Tibial artery (tissue), 4 donors: ENCODE measurements at places on chromosomes 16 and 17.

DNA sequence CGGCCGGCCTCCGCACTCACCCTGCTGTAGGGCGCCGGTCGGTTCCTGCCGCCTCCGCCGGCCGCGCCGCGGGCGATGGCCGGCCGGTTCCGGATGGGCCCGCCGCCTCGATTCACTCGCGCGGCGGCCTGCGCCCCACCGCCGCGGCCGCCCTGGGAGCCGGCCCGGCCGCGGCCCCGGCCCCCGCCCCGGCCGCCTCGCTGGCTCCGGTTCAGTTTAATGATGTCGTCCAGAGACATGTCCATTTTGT, 158 bp downstream of the ALYREF start:
- no peak for DNase-seq

DNA sequence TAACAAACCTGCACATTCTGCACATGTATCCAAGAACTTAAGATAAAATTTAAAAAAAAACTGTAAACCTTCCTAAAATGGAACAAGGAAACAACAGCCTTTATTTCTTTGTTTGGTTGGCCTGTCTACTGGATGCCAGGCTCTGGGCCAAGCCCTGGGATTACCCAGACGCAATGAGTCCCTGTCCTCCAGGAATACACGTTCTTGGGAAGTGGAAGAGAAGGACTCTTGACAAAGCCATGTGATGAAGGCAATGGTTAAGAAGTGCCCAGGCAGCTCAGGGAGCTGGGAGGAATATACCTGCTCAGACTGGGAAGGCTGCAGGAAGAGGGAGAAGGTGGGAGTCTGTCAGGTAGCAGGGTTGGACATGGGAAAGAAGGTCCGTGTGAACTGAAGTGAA, 115.4 kb downstream of the AXIN2 start:
- DNase-seq: no peak

- DNase-seq: peak; percentile 28
These were observed 16.5 kb downstream of the CD300LB start for GRCh38 chr17:74514632-74515334.

DNA sequence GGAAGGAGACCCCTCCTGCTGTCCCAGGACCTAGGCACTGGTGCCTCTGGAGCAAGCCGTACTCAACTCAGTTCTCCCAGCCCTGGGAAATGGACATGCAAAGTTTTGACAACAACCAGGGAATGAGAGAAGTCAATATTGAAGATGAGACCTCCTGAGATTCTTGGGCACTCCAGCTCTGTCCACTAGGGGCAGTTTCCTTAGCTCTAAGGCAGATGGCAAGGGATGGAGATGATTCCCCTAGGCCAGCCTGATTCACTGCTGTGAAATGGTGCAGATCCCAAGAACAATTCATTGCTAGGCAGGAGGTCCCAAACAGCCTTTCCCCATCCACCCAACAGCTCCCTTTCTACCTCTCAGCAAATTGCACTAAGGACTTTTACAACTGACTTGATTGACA, 20.5 kb upstream of the SDR42E2 start:
- no peak for DNase-seq

DNA sequence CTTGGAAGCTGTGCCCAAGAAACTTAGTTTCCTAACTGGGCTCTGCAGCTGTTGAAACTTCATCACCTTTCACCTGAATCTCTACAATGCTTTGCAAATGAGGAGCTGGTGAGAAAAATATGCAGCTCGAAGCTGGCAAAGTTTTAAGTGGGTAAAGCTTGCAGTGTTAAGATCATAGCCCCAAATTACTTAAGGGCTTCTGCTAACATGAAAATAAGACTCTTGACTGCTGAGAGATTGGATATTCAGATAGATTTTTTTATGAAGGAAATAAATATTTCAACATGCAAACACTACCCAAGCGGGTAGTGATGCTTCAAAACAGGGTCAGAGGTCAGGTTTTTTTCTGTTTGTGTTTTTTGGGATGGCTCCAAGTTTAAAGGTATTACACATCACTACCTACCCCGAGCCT, 278.7 kb downstream of the FTO start:
- DNase-seq: no peak

GRCh38 chr16:84532291-84532724, 27.8 kb upstream of the MEAK7 start:
- DNase-seq: peak; percentile 83

DNA sequence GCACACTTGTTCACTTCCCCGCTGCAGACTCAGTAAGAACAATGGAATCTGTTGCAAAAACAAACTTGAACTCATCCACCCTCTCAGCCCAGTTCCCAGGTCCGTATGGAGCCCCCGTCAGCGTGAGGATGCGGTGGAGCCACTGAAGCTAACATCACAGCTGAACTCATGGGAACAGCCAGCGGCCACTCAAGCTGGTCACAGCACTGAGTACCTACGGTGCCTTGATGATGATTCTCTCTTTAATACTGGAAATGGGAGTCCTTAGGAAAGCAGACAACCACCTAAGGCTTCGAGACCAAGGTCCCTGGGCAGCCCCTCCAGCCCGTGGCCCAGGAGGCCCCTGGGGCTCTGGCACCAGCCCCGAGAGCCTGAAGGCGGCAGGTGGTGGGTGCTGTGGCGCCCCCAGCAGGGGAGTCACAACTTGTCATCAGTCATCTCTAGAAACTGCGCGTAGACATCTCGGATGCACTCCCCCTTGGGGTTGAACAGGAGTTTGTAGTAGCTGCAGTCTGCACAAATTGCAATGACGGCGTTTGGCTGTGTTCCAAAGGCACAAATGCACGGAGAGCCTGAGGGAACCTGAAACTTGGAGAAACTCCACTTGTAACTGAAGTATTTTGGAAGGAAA, 31.0 kb upstream of the RHOT1 start:
- DNase-seq: peak; percentile 71

GRCh38 chr17:4786106-4786511, at the start of gene VMO1:
Gene VMO1, minus strand, starts transcription at chr17:4786364. Its CDS starts 12 bp downstream, at chr17:4786352.
- DNase-seq: no peak

GRCh38 chr17:27754549-27754948, 45.8 kb downstream of the NOS2 start:
- DNase-seq: no peak

GRCh38 chr16:12876778-12877177, 24.6 kb upstream of the SHISA9 start:
- DNase-seq: no peak

- no peak for DNase-seq
These were observed 19.2 kb upstream of the TMEM101 start for GRCh38 chr17:44033861-44034408.

DNA sequence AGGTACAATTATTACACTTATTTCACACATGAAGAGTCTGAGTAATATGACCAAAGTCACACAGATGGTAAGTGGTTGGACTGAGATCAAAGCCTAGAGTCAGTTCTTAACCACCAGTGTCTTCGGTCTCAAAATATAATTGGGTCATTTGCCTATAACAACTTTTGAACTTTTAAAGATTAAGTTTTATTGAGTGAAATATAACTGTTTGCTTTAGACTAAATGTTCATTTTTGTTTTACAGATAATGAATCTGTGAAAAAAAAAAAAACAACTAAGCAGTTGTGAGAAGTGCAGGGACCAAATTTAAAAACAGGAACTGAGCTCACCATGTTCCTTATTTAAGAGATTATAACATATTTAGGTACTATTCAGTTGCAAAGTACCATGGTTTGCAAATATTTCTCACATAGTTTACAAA, 150.1 kb downstream of the ITFG1 start:
- DNase-seq: no peak

DNA sequence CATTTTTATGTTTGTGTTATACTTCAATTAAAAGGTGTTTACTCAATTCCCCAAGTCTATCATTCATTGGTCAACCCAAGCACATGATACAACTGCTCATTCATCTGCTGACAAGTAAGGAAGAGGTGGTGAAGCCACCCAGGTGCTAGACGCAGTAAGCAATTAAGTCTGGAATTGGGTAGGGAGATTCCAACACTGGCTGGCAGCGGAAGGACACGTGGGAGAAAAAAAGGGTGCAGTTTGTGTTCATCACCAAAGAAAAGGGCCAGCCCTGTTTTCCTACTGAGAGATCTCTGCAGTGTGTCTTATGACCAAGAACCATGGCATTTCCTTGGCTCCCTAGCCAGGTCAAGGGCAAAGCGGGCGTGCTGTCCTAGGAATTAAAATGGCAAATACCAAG, 11.8 kb upstream of the ZNF23 start:
- DNase-seq: no peak

DNA sequence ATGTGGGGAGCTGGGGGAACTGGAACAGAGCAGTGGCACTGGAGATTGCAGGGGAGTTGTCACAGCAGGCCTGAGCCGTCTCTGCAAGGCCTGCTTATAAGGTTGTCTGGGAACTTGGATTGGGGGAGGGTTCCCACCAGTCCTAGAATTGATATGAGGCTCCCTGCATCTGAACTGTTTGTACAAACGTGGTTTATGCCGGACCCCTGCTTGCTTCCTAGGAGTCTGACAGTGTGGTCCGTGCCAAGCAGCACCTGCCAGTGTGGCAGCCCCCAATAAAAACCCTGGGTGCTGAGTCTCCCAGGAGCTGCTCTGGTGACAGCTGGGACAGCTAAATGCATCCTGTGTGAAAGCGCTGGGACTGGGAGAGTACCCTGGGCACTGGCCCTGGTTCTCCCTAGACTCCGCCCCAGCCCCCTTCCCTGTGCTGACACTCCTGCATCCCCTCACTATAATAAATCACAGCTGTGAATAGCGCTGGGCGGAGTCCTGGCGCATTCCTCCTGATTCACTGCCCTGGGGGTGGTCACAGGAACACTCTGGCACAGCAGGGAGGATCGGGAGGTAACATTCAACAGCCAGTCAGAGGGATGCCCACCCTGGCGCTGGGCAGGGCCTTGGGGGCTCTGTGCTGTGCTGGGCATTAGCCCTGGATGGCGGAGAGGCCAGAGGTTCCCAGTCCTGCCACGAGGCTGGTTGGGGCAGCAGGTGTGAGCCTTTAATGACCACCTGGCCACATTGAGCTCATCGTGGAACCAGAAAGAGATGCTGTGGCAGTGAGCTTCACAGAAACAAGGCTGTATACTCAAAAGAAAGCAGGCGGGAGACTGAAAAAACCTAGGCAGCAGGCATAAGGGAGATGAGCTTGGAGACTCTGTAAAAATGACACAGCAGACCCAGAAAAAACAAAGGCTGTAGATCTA, 45.6 kb downstream of the RMI2 start:
- no peak for DNase-seq

- DNase-seq: no peak
These were observed 5.2 kb downstream of the CCDC154 start for GRCh38 chr16:1439058-1439698.

DNA sequence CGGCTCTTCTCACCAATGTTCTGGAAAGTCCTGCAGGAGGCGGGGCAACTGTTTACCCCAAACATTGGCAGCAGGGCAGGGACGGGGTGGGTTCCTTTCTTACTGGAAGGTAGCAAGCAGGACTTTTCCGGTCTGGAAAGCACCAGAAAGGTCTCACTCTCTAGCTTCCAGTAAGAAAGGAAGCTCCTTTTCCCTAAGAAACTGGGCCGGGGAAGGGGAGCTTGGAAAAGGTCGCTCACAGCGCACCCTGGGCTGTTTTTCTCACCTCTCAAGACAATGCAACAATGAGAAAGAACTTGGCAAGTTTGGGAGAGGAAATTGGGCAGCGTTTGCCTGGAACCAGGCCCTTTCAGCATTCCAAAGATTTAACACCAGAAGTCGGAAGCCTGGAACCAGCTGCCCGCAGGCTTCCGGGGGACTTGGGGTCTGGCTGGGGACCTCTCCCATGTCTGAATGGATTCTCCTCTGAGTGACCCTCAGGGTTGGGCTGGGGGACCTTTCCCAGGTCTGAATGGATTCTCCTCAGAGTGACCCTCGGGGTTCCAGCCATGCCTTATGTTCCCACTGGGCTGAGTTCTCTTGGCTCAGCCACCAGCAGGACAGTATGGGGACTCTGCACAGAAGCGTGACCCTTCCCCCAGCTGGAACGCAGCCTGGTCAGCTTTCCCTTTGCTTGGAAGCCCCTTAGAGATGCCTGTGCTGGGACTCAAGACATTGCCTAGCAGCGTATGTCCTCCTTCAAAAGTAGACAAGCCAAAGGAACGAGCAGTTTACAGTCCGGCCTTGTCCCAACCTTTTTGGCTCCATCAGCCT, 166.5 kb upstream of the PLCG2 start:
- DNase-seq: peak; percentile 53

- DNase-seq: no peak
These were observed 27.0 kb downstream of the ZSWIM7 start for GRCh38 chr17:15972497-15972951.

GRCh38 chr16:86521236-86522197, 11.2 kb downstream of the FOXF1 start:
- no peak for DNase-seq

GRCh38 chr16:70582280-70582978, 58.8 kb downstream of the SF3B3 start:
- DNase-seq: no peak

DNA sequence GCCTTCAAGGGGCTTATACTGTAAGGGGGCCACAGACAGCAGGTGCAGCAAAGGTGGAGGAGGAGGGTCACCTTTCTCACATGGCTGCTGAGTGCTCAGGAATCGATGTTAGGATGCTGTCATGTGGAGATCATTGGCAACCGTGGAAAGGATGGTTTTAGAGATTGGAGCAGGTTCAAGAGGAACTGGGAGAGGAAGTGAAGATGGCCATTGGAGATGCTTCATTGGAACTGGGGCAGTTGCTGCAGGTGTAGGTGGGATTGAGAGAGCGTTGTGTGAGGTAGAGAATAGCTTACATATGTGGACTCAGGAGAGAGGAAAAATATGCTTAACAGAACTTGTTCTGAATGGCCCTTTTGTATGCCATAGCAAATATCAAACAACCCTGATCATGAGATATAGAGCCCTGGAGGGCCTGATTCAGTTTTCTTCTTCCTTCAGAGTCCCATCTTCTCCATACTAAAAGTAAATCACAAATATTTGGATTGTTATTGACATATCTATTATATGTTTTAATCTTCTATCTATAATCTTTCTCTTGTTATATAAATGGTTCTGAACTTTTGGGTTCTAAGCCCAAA, 40.8 kb downstream of the LDHD start:
- DNase-seq: no peak

- DNase-seq: peak; percentile 54
These were observed 512 bp downstream of the AKAP1 start for GRCh38 chr17:57085448-57086068.

GRCh38 chr16:88208112-88208511, 174.6 kb upstream of the ZNF469 start:
- DNase-seq: no peak

- DNase-seq: no peak
These were observed 39.3 kb downstream of the CYB561 start for GRCh38 chr17:63406689-63407330.

- DNase-seq: no peak
These were observed 12.2 kb upstream of the ATP2C2 start for GRCh38 chr16:84356176-84356575.

GRCh38 chr17:53765609-53766008, 57.1 kb upstream of the KIF2B start:
- no peak for DNase-seq

DNA sequence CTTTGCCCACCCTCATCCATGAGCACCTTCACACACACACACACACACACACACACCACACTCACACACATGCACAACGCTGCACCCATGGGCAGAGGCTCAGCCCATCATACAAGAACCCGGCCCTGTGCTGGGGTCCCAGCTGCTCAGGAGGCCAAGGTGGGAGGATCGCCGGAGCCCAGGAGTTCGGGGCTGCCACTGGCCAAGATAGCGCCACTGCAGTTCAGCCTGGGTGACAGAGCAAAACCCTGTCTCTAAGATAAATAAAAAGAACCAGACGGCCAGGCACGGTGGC, 3.4 kb upstream of the FSCN2 start:
- no peak for DNase-seq

- DNase-seq: peak; percentile 25
These were observed 107.6 kb downstream of the RMI2 start for GRCh38 chr16:11452746-11453389.

- no peak for DNase-seq
These were observed 32.5 kb downstream of the AKAP10 start for GRCh38 chr17:19945009-19945626.

- DNase-seq: no peak
These were observed 717.2 kb downstream of the WWOX start for GRCh38 chr16:78816499-78817195.
